NCI-H187 treated with DMSO at 0.1 percent for 48 hours (cell line): ENCODE measurements at places on chromosomes 13 and 19.

- DNase-seq = no peak
These were observed at the start of gene MIA for GRCh38 chr19:40774916-40775631. Gene MIA (plus strand): TSS chr19:40775521. CDS start chr19:40775543, 22 bp downstream.

GRCh38 chr13:78398743-78399410 is 204.5 kb downstream of the POU4F1 start:
- no peak for DNase-seq

DNA sequence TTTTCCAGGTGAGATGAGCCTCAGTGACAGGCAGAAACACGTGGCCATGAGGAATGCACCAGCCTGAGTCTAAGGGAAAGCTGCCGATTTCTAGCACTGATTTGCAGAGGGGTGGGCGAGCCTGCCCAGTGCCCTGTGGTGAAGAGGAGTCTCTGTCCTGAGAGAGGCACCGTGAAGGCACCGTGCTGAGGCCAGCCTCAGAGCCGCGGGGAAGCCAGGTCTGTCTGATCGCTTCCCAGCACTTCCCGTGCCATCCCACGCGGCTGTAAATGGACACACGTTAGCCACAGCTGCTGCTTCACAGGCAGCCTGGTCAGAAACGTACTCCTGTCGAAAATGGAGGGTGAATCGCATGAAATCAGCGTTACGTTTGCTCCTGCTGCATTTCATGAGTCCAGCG is 79.8 kb downstream of the ATP11A start:
- DNase-seq = no peak

- DNase-seq = no peak
These were observed 457.2 kb downstream of the IRS2 start for GRCh38 chr13:109329175-109329574.

DNA sequence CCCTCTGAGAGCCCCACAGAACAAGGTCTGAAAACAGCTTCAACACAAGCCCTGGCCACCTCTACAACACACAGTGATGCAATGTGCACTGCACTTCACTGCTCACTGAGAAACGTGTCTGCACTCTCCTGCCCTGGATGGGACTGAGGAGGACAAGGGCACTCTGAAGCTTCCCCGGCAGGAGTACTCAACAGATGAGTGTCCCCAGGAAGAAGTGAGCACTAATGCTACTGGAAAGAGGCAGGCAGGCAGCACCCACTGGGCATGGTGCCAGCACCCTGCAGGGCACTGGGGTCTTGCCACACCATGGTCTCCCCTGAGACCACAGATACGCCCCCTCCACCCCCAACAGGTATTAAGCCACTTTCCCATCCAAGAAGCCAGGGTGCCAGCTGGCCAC is 17.7 kb upstream of the SLC35E1 start:
- no peak for DNase-seq

DNA sequence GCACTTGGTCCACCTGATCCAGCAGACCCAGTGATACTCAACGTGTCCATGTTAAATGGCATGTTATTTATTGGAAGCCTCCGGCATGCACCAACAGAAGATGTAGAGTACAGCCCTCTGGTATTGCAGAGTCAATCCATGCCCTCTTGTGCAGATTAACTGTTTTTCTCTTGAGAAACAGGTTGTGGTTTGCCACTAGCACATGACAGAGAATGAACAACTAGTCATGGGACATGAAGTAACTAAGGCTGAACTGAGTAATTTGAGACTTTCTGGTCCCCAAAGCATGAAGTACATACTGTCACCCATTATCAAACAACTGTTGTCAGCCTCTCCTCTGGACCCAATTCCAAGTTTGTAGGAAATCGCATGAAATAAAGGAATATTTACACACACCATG is 3.2 kb downstream of the ZNF562 start:
- DNase-seq = no peak

DNA sequence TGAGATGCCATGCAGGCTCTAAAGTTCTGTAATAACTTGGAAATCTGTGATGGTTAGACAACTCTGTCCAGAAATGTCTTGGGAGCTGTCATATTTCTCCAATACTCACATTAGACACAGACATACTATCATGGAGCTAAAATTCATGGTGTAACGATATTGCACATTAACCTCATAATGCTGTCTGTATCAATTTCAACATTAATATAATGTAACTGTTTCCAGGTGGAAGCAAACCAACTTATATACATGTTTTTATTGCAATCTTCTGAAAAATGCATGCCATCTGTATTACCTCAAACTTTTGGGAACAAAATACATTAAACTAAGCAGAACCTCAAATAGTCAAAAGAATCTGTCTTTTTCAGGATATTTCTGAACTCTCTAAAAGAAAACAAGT is 14.7 kb upstream of the SPART start:
- DNase-seq = no peak

DNA sequence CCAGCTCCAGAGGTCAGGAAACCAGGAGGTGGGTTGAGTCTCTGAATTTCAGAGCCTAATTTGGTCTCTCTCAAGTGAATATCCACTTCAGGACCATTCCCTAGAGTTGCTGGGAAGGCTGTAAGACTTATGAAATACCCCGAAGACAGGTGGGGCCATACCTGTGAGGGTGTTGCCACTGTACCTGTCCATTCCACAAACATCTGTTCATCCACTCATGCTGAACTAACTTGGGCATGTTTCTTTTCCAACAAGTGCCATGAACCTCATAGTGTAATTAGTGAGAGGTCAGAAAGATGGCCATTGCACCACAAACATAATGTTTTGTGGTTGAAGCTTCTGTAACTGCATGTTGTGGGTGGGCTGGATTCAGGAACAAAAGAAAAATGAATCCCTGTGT is 7.8 kb downstream of the ILF3 start:
- no peak for DNase-seq

- no peak for DNase-seq
These were observed 8.5 kb downstream of the DNAJC15 start for GRCh38 chr13:43031881-43032280.

DNA sequence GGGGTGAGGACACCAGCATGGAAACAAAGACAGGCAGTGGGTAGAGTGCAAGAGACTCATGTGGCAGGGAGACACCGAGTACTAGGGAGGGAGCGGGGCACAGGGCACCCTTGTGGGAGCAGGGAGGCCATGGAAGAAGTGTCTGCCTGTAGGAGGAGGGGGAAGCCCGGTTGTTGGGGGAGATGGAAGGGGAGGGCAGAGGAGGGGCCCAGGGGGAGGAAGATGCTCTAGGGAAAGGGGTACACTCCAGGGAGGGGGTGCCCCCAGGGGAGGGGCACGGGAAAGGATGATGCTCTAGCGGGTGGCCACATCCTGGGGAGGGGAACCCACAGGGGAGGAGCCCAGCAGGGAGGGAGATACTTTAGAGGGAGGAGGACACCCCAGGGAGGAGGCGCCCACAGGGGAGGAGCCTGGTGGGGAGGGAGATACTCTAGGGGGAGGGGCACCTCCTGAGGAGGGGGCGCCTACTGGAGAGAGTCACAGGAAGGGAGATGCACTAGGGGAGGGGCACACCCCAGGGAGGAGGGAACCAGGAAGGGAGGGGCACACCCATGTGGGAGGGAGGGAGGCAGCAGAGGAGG is 24.9 kb downstream of the CPAMD8 start:
- DNase-seq = no peak

GRCh38 chr19:54707962-54708361 is 16.3 kb upstream of the KIR3DL3 start:
- DNase-seq = no peak

- DNase-seq = no peak
These were observed 46.2 kb downstream of the ACTN4 start for GRCh38 chr19:38693380-38694223.

GRCh38 chr19:38035515-38036495 is 128.8 kb downstream of the SIPA1L3 start:
- no peak for DNase-seq

DNA sequence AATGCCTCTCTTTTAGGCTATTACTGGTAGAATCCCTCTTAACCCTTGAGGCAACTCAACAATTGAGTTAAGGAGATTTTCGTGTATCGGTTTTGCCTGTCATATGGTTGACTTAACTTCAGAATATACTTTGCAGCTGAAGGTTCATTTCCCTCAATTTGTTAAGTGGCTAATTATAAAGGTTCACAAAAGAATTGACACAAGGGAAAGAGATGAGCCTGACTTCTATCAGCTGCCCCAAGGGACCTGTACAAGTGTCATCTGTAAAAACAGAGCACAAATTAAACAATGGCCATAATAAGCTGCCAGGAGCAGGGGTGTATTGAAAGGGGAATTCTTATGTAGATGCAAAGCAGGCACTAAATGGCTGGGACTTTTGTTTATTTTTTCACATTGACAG is 334.8 kb upstream of the OBI1 start:
- DNase-seq = peak; percentile 99

- no peak for DNase-seq
These were observed 17.5 kb downstream of the DDX39A start for GRCh38 chr19:14401468-14402195.

- no peak for DNase-seq
These were observed 11.6 kb upstream of the NAA16 start for GRCh38 chr13:41299316-41300094.

DNA sequence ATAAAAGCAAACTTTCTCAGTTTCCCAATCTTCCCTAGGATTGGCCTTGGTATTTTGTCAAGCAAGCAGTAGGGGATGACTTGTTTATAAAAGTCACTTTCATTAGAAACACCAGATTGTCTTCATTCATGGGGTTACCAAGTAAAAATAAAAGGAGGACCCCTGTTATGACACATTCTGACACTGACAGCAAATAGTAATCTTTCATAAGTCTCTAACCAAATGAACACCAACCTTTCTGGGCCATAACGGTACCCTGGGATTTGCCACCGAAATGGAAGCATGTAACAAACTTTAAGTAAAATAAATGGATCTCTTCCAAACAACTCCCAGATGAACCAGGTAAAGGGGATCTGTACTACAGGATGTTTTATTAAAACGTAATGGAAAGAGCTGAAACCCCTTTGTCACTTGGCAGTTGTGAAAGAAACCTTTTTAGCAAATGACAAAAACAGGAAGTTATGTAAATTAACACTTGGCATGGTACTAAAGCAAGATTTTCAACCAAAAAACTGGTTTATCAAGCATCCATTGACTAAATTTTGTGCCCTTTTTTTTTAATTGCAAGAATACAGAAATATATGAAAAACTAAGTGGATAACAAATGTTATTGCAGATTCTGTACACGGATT is 335.6 kb downstream of the RBM26 start:
- DNase-seq = no peak
